ENCODE measurements at places on chromosomes 5 and 9.
A peak's percentile ranks its signal among the peaks of the same experiment; 100 is the strongest.

DNA sequence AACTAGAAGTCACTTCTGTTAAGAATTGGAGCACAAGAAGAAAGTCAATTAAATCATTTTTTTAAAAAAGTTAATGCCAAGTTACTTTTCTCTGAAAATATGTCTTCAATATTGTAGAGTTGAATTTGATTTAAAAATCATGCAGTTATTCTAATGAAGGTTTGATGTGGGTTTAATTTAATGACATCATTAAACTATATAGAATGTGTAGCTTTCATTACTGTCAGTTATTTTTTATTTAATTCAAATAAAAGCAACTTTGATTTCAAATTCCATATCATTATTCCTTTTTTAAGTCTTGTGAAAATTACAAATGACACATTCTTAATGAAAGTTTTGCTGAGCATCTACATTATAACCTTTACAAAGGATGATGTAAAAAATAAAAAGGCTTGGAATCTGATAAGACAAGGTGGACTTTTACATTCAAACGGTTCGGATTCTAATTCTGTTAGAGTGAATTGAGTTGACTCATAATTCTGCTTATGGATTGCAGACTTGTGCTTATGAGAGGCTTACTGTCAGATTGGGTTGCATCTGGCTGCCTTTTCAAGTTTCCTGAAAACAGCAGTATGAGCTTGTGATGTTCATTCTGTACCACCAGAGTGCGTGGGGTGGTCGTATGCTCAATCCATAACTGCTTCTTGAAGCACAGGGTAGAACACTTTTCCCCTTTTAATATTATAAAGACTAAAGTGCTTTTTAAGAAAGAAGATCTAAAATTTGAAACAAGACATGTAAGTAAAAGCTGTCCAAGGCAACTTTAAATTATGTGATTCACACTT is 253.0 kb upstream of the ARRDC3 start:
- DNase-seq: no peak

- DNase-seq: no peak
Measured at GRCh38 chr5:21688655-21689054, 1164.5 kb downstream of the CDH12 start.

DNA sequence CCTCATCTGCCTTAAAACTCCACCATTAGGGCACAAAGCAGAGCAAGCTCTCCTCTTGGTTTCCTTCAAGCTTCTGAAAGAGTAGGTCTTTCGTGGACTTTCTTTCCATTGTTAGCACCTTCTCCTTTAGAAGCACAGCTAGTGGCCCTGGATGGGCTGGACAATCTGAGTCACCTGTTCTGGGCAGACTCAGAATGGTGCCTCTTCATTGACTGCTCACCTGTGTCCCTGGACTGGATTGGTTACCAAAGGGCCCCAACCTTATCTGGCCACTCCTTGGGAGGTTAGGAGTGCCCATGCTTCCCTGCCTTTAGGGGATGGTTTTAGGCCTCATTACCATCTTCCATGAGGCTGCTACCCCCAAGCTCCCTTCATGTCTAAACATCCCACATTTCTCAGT is 23.2 kb downstream of the TMEM174 start:
- no peak for DNase-seq

- no peak for DNase-seq
Measured at GRCh38 chr9:110021891-110022290, 186.1 kb downstream of the C9orf152 start.

DNA sequence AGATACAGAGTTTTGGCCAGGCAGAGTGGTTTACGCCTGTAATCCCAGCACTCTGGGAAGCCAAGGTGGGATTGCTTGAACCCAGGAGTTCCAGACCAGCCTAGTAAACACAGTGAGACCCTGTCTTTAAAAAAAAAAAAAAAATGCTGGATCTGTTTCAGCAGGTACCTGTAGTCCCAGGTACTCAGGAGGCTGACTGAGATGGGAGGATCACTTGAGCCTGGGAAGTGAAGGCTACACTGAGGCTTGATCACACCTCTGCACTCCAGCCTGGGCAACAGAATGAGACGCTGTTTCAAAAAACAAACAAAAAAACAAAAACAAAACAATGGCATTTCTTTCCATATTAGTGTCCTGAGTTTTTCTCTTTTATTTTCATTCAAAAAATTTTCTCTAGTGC is 19.0 kb downstream of the UNC13B start:
- DNase-seq: no peak

DNA sequence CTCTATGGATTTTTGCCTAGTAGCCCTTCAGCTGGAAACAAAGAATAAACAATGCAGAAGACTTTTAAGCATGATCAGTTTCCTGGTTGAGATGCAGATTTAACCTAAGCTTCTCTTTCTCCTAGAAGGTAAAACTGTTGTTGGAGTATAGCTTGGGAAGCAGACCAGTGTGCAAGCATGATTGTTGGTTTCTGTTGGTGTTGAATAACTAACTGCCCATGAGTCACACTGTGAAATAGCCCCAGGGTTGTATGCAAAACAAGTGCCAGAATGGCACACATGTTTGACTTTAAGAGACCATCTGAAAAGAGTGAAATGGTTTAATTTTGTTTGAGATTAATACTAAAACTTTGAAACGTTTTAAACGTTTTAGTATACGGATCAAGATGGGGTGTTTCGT is 227.1 kb downstream of the ARHGEF28 start:
- DNase-seq: no peak

DNA sequence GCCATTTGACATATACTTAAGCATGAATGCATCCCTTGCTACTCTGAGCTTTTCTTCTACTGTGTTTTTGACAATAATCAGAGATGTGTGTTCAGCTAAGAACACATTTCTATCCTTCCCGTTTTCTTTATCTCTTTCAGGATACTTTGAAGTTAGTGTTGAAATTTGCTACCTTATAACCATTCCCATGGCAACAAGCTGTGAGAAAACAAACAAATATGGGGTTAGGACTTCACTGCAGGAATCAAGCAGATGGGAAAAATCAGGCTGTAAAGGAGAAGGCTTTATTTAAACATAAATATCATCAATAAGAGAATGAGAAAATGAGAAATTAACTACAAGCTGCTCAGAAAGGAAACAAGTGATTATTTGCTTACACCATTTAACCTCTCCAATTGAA is 35.2 kb downstream of the ZCCHC9 start:
- no peak for DNase-seq

GRCh38 chr9:129568560-129569501 is 52.1 kb downstream of the C9orf50 start:
- no peak for DNase-seq

- DNase-seq: peak; percentile 36
Measured at GRCh38 chr9:5375091-5375490, 35.4 kb upstream of the RLN1 start.

DNA sequence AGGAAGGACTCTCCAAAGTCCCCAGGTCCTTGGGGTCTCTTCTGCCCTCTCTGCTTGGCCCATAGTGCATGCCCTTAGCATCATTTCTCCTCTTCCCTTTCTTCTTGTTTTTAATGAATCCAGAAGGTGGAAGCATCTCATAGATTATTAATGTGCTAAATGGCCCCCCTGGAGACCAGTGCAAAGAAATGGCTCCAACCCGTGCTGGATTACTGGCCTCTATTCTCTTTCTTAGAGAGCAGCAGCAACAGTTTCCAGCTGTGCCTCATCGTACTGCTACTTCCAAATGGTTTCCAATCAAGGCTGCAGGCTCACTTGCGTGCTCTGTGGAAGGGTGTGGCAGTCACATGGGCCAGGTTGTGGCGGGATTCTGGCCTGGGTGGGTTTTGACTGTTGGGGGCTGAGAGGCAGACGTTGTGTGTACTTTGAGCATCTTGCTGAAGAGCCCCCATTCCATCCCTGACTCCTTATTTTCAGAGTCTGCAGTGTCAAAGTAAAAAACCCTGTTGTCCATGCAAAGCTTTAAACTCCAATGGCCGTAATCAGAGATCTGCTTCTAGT is 139.7 kb downstream of the GABBR2 start:
- no peak for DNase-seq

DNA sequence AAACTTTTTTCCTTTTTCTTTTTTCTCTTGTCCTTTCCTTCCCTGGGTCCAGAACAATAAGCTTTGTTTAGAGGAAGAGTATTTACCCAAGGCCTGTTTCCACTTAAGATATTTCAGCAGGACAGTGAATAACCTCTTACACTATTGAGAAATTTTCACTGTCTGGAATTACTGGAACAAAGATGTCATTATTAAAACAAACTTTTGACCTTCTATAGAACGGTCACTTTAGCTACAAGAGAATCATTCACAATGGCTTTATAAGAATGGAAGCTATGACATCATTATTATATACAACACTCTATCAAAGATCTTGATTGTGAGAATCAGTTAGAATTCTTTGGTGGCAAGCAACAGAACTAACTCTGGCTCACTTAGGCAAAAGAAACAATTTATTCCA is 22.0 kb upstream of the ARHGAP26 start:
- DNase-seq: no peak

DNA sequence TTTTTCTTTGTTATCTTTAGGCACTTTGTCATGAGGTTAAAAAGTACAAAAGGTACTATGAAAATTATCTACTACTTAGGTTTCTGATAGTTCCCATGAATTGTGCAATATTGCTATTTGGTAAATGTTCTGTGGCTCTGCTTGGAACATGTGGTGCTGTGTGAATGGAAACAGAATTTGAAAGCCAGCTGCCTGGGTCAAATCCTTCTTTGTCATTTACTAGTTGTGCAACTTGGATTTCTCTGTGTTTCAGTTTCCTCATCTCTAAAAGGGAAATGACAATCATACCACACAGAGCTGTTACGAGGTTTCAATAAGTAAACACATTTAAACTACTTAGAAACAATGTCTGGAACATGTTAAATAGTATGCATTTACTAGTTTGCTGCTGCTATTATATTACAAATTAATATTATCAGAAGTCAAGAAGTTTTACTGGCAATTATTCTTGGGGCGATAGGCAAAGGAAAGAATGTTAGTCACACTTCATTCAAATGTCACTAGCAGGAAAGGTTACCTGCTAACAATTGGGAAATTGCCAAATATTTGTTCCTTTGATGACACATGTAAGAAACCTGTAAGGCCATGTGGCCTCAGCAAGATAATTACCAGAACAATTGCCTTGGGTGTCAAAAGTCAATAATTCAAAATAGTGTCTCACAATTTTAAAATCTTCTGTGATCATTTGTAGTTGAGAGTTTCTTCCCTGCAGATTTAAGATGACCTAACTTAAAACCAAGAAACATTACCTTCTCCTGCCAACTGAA is 184.8 kb downstream of the KIAA0825 start:
- no peak for DNase-seq

DNA sequence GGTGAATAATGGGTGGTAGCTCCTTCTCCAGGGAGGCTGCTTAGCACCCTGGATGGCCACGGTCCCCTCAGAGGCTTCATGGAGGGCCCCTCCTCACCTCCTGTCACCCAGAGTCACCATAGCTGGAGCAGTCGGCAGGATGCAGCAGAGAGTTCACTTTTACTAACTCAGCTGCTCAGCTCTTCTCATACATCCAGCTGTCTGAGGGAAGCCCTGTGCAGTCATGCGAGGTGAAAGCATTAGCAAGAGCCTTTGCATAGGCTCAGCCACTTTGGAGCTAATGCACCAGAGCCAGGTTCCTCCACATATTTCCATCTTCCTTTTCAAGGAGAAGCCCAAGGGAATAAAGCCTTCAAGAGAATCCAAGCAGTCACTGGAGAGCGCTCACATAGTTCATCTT is 499.2 kb downstream of the BNC2 start:
- no peak for DNase-seq

- no peak for DNase-seq
Measured at GRCh38 chr9:129769669-129770068, 16.8 kb upstream of the PTGES start.

GRCh38 chr5:64688391-64688790 is 1.9 kb upstream of the SHISAL2B start:
- no peak for DNase-seq

GRCh38 chr9:75941066-75941465 is 50.6 kb downstream of the PCSK5 start:
- DNase-seq: no peak

GRCh38 chr5:123286891-123287290 is 136.3 kb downstream of the CEP120 start:
- DNase-seq: no peak

DNA sequence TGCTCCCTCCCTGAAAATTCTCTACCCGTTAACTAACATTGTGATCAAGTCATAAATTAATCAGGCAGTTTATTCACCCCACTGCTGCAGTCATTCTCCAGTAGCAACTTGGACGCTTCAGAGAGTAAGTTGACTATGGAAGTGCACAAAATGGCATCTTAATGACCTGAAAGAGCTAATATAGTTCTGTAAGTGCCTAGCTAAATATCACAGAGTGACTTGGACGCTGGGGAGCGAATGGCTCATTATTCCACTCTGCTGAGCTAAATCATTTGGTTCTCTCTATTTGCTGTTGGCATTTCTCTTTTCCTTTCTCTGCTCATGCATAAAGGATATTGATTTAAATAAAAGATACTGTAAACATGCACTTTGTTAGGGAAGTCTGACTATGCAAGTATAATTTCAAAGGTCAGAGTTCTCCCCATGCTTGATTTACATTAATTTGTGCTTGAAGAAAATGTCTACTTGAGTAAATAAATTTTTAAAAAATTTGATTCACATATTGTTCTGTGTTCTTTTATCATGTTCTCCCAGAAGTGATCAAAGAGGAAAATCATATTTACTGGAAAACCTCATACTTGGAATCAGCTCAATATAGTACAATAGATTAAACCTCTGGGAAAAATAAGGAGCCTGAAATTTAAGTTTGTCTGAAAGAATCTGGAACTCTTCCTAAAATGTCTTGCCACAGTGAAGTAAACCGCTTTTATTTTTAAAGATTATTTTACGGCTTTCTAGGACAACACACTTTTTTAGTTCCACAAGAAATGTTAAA is 169.5 kb upstream of the HAPLN1 start:
- no peak for DNase-seq

- no peak for DNase-seq
Measured at GRCh38 chr5:169772256-169772655, 135.2 kb downstream of the DOCK2 start.

DNA sequence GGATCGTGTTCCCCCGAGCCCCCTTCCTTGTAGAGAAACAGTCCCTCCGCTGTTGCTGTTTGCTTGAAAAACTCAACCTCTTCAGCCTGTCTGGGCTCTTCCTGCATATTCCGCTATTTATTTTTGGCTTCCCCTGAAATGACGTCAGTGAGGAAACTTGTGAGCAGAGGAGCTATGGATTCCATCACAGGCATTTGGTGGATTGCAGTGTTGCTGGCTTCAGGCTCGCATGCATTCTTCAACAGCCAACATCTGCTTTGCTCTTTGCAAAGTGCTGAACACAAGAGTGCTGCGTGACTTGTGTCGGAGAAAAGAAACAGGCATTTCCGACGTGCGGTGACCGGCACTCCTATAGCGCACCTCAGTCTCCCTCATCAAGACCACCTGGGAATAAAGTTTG is 232.7 kb downstream of the RFK start:
- no peak for DNase-seq

- DNase-seq: no peak
Measured at GRCh38 chr5:133713751-133714150, 101.4 kb upstream of the FSTL4 start.

Measured in stimulated activated CD4-positive, alpha-beta T cell treated with anti-CD3 and anti-CD28 coated beads, Interleukin-4, amount 100 ng/mL, for 24 hours (primary cell).